ENCODE measurements at places on chromosomes 2 and 18.

GRCh38 chr2:217952409-217952808 is 50.4 kb downstream of the TNS1 start:
- no peak for DNase-seq

GRCh38 chr2:225428360-225428759 is 28.9 kb downstream of the NYAP2 start:
- no peak for DNase-seq

DNA sequence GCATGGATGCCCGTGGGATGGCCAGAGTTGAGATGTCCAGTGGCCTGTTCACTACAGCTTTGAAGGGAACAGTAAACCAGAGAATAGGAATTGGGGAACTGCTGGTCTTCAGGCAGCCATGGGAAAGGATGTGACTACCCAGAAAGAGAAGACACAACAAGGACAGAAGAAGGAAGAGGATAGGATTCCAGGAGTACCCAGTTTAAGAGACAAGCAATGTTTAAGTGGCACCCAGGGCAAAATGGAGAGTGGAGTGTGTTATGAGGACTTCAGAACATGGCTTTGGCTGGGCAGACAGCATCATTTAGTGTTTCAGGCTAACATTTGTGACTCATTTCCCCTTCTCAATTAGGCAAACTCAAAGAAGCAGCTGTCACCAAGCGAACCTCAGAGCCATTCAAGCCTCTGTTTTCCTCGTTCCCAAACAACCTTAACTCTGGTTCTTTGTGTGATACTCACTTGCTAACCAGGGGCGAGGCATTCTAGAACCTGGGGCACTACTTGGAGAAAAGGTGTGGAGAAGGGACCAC is 4.0 kb upstream of the FAM124B start:
- DNase-seq: no peak

GRCh38 chr2:235836491-235836911 is 331.7 kb downstream of the GBX2 start:
- no peak for DNase-seq

GRCh38 chr2:217610401-217610814 is 392.4 kb downstream of the TNS1 start:
- no peak for DNase-seq

DNA sequence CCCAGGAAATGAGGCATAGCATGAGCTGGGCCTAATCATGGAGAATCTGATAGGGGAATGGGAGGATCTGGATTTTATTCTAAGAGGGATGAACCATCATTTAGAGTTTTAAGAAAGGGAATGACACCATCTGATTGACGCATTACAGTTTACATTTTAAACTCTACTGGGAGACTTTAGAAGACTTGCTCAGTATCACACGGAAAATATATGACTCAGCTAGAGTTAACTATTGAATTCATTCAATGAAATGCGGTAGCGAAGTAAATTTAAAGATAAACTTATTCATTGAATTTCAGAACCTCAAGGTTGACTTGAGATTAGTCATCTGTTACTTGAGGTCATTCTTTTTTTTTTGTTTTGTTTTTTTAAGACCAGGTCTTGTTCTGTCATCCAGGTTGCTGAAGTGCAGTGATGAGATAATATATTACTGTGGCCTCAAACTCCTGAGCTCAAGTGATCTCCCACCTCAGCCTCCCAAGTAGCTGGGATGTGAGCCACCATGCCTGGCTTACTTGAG is 25.0 kb downstream of the MC4R start:
- DNase-seq: no peak

GRCh38 chr2:159176555-159176954 is 109.9 kb downstream of the WDSUB1 start:
- DNase-seq: no peak

GRCh38 chr2:130963849-130964793 is 127.4 kb downstream of the ARHGEF4 start:
- DNase-seq: no peak

GRCh38 chr2:82224301-82224940 is 1919.9 kb upstream of the LRRTM1 start:
- DNase-seq: no peak

GRCh38 chr2:84940831-84941412 is 30.0 kb upstream of the KCMF1 start:
- DNase-seq: no peak

GRCh38 chr18:57954935-57955334 is 89.1 kb upstream of the NEDD4L start:
- no peak for DNase-seq

GRCh38 chr2:138827426-138828054 is 47.4 kb upstream of the NXPH2 start:
- no peak for DNase-seq

DNA sequence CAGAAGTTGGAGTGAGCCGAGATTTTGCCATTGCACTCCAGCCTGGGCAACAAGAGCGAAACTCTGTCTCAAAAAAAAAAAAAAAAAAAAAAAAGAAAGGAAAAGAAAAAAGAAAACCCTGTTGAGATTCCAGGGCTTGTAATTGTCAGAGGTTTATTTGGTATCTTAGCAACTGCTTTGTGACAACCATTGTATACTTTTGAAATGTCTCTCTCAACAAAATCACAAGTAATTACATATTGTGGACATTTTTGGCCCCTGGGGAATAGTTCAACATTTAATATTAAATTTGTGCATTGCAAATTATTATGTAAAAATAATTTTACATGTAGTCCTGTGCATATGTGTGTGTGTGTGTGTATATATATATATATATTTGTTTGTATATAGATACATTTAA is 270.8 kb downstream of the GALNT13 start:
- DNase-seq: no peak

- no peak for DNase-seq
Observed at GRCh38 chr2:207619764-207620203, 5.4 kb downstream of the METTL21A start.

- no peak for DNase-seq
Observed at GRCh38 chr18:10285283-10285640, 169.2 kb upstream of the APCDD1 start.

DNA sequence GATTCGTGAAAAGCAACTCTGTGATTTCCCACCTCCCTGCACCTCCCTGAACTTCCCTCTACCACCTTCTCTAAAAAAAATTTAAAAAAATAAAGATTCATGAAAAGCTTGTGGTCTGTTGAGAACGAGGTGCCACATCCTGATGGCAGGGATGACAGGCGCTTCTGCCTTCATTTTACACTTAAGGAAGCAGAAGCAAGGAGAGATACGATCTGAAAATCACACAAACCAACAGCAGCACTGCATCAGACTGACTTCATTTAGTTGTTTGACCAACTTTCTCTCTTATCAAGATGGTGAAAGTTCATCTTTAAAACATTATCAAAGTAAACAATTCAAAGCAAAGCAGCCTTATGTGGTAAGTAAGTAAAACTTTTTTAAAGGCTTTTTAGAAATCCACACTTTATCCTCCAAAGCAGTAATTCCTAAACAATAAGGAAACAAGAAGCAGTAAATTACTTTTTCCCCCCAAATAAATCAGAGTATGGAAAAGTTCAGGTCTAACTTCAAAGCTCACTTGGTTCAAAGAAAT is 15.5 kb downstream of the WDFY1 start:
- DNase-seq: no peak

GRCh38 chr2:84815146-84815545 is 65.7 kb downstream of the TRABD2A start:
- no peak for DNase-seq

- DNase-seq: no peak
Observed at GRCh38 chr2:70918016-70918415, 17.7 kb upstream of the ATP6V1B1 start.

GRCh38 chr2:185665251-185665814 is 73.3 kb upstream of the FSIP2 start:
- no peak for DNase-seq

DNA sequence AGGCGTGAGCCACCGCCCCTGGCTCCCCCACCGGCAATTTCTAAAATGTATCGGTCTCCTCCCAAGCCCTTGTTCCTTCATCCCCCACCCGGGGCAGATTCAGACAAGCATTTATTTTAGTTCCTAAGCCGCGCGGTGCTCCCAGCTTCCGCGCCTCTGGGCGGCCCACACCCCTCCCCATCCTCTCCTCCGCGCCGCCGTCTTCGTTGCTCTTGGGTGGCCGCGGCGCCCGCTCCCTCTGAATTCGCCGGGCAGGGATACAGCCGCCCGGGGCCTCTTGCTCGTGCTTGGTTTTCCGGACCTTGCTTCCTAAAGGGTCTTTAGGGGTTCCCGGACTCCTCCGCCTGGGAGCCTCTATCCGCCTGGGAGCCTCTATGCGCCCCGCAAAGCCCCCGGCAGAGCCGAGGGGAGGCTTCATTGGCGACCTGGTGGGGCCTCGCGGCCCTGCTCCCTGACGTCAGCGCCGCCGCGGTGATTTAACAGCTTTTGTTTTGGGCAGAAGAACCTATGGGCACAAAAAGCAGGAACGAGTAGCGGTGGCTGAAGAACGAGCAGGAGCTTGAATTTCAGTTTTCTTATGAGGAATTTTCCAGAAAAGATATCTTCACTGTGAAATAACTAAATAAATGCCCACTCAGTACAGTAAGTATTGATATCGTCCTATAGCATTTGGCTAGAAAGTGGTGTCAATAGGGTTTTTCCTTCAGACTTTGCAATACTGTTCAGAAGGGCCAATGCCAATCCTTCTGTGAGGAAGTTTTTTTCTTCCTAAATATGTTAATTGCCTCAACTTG is 37.3 kb downstream of the PRKRA start:
- DNase-seq: peak; percentile 48

- DNase-seq: no peak
Observed at GRCh38 chr18:63444580-63444979, 22.3 kb upstream of the VPS4B start.

GRCh38 chr2:10477443-10478297 is 29.5 kb upstream of the ODC1 start:
- no peak for DNase-seq

DNA sequence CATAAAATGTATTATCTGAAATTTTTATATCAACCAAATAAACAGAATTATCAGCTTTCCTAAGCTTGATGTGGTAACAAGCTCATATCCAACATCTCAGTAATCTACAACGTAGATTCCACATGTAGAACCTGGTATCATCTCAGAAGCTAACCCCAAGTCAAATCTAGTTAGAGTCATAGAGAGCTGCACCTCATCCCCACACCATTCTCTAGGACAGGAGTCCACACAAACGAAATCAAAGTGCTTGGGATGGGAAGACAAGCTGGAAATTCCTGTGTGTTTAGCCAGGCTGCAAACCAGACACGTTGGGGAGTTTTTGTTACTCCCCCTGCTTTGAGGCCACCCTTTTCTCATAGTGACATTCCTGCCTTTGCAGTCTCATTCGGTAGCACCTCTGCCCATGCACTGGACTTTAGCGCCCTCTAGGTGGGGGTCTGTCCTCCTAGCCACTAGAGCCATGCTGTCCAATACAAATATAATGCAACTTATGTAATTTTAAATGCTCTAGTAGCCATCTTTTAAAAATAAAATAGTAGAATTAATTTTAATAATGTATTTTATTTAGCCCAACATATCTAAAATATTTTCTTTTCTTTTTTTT is 28.1 kb upstream of the SATB2 start:
- peak; percentile 15 for DNase-seq

- DNase-seq: no peak
Observed at GRCh38 chr2:207765547-207765946, 4.2 kb downstream of the FZD5 start.

GRCh38 chr18:51107598-51108305 is 77.7 kb downstream of the SMAD4 start:
- no peak for DNase-seq

DNA sequence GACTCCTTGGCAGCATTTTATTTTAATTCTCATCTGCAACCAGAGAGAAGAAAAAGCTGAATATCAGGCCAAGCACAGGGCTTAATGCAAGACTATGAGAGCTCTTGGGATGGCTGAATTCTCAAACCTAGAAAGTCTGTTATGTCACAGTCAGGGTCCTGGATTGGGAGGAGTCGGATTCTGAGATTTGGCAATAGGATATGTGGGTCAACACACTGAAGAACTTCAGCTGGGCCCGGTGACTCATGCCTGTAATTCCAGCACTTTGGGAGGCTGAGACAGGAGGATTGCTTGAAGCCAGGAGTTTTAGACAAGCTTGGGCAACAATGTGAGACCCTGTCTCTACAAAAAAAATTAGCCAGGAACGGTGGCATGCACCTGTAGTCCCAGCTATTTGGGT is 102.4 kb downstream of the COL3A1 start:
- DNase-seq: no peak

Measured in caudate nucleus (tissue), 63 donors.